Kidney (tissue), 22 donors: ENCODE measurements at places on chromosomes 6 and 20. TPM values are rescaled to one million over a fixed set of nuclear protein-coding genes. Genes with fewer than 3 reads are reported as not detected.

GRCh38 chr6:27479319-27480182 lies 6.6 kb upstream of the ZNF184 start:
- DNase-seq: peak; percentile 90

- peak; percentile 88 for DNase-seq
Measured at GRCh38 chr20:40493071-40493470, 196.0 kb downstream of the MAFB start.

DNA sequence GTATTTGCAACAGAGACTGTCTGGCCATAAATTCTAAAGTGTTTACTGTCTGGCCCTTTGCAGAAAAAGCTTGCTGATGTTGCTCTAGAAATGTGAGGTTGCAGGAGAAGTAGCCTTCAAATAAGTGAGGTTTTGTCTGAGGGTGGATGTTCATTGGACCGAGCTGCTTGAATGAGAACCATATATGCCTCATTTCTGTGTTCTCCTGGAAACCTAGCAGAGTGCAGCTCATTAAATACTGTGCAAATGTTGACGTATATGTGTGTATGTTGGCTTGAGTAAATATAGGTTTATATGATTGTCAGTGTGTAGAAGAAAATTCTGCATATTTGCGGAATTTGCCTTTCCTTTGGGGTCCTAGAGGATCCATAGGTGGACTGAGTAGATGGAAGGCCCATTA lies 39.0 kb downstream of the CHMP4B start:
- no peak for DNase-seq

- no peak for DNase-seq
Measured at GRCh38 chr6:29943053-29943966, 978 bp downstream of the HLA-A start.

GRCh38 chr20:47971058-47971791 lies 185.9 kb upstream of the SULF2 start:
- DNase-seq: no peak

RAMACL gene
- polyA plus RNA-seq: not detected

SYCP2L gene
- polyA plus RNA-seq: 1.0 TPM

TAAR1 gene
- not detected for polyA plus RNA-seq

PLCB4 gene
- polyA plus RNA-seq: 2.8 TPM

BTNL2 gene
- not detected for polyA plus RNA-seq

MANEA gene
- polyA plus RNA-seq: 5.4 TPM

ASF1A gene
- polyA plus RNA-seq: 15.1 TPM
